CD4-positive, alpha-beta T cell treated with Interleukin-1 beta for 1 hour (primary cell): ENCODE measurements at places on chromosomes 5 and 9.
A peak's percentile ranks its signal among the peaks of the same experiment; 100 is the strongest.

DNA sequence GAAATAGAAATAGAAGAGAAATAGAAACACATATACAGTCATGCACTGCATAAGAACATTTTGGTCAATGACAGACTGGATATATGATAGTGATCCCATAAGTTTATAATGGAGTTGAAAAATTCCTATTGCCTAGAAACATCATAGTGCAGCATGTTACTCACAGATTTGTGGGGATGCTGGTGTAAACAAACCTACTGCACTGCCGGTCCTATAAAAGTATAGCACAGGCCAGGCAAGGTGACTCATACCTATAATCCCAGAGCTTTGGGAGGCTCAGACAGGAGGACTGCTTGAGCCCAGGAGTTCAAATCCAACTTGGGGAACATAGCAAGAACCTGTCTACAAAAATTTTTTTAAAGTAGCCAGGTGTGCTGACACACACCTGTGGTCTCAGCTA lies 240.6 kb upstream of the MAP3K1 start:
- no peak for DNase-seq

GRCh38 chr5:14357851-14358250 lies 214.7 kb downstream of the TRIO start:
- DNase-seq = no peak

DNA sequence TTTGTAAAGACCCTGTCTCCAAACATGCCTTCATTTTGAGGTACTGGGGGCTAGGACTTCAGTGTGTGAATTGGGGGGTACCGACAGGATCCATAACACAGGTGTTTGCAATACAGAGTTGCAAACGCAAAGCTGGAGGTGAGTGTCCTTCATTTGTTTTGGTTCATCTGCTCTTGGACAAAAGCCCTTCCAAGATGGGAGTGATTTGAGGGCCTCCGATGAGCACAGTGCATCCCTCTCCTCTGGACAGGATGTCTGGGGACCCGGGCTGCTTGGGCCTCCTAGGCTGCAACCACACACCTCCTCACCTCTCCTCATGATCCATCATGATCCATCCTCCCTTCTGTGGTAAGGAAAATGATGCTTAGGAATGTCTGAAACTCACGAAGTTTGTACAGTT lies 23.8 kb downstream of the FGD3 start:
- DNase-seq = no peak

- peak; percentile 49 for DNase-seq
Observed at GRCh38 chr5:111225926-111226325, 1.7 kb downstream of the CAMK4 start.

DNA sequence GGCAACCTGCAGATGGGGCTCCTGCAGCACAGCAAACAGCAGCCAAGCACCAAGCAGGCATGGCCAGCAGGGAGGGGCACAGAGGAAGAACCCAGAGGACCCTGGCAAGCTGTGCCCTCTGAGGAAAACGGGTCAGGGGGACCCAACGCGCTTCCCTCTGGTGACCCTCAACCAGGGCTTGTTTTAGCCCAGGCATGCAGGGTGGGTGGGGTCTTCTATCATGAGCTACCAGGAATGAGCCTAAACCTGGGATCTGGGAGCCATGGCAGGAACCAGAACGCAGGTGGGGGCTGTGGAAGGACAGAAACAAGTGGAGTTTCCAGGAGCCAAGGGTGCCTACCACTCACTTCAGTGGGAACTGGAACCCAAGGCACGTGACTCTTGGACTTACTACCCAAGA lies 20.9 kb downstream of the IPPK start:
- DNase-seq = no peak

DNA sequence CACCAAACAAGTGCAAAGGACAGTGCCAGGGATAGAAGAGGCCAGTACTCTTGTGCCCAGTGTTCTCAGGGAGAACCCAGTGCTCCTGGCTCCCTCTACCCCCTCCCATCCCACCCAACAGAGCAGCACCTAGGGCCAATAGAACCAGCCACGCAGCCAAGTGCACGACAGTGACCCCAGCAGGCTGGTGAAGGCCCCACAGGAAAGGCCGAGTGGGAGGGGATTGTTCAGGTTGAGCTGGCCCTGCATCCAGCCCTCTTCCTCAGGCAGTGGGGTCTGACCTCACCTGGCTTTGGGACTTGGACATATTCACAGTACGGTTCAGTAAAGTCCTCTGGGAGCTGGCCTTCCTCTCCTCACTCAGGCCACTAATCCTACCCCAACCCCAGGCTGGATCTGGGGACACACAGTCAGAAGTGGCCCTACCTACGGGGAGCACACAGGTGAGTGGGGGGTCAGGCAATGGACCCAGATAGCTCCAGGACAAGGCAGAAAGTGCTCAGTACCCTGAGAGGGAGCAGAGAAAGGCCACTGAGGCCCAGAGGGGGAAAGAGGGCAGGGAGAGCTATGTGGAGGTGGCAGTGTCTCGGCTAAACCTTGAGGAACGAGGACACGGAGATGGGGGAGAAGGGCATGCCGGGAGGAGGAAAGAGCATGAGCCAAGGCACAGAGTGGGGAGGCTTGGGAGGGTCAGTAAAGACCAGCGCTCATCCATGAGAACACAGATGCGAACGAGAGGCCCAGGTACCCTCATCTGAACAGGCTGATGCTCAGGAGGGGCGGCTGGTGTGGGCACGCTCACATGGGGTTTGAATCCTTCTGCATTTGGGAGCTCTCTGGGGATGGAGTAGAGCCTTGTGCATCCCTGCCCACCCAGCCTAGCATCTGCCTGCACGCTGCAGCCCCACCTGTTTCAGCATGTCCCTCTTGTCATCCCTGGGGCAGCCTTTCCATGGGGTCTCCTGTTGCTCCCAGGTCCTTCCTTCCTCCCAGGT lies 25.6 kb downstream of the POLR1E start:
- DNase-seq = no peak

GRCh38 chr5:117942861-117943519 lies 1045.4 kb downstream of the DTWD2 start:
- no peak for DNase-seq

DNA sequence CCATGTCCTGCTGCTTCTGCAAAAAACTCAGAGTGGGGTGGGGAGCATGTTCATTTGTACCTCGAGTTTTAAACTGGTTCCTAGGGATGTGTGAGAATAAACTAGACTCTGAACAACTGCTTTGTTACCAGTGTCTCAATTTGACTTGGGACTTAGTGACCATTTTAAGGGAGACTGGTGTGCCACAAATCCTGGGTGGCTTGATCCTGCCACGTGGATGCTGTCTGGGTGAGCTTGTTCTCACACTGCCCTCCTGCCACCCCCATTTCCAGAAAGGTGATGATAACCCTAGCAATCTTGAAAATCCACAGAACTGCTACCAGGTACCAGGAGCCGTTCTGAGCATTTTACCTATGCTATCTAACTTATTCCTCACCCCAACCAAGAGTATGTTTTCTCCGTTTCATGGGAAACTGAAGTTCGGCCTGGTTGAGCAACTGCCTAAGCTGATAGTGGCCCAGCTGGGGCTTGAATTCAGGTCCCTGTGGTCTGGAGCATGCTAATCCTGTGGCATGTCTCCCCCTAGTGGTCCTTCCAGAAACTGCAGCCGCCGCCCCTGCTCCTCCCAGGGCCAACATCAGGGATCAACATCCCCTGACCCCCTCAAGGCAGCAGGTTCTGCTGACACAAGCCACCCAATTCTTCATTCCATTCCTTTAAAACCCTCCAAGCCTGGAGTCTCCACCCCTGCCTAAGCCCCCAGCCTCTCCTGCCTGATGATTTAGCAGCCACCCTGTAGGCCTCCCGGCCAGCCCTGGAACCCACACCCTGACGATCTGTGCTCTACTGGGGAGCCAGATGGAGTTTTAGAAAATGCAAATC lies 2.8 kb downstream of the IL3 start:
- DNase-seq = peak; percentile 77

GRCh38 chr5:148910686-148911361 lies 84.4 kb downstream of the ADRB2 start:
- DNase-seq = no peak

DNA sequence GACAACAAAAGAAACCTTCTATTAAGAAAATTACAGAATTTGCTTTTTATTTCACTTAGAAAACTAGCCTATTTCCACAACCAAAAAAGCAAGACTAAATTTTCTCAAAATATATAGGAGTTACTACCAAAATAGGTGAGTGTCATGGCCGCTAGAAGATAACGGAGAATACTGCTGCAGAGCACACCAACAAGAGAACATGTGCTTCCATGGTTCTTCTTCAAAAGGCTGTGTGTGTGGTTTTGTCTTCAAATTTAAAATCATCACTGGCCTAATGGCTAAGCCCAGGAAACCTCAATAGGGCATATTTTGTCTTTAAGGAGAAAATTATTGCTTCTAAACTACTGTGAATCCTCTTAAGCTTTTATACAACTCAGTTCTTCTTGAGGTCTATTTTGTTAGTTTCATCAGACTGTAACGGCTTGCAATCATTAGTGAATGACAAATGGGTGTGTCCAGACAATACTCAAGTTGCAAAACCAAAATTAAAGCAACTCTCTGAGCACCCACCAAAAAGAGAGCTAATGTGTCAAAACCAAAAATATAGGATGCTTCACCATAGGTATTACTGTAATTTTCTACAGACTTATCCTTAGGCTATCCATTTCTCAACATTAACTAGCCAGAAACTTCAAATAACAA lies 3.3 kb downstream of the SETX start:
- DNase-seq = no peak

DNA sequence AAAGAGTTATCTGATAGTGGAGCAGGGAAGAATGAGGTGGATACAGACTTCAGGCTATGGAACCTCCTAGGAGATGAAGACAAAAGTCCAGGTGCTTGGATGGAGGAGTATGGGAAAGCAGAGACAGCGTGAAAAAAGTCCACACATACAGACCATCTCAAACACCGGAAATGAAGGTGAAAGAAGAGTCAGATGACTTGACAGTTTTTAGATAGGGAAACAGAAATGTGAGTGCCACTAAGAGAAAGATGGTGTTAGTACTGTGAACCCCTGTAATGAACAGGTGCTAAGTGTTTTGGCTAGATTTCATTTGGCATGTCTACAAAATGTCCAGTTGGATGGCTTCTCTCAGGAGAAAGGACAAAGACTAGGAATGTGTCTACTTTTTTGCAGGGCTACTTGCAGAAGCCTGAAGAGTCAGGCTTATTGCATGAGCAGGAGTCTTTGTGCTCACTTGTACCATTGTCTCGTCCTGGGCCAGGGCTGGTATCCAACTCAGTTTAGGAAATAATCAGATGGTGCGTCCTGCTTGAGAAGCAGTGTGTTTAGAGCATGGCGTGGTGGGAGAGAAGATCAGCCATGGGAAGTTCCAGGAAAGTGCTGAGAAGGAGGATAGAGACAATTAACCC lies 90.6 kb upstream of the STARD4 start:
- no peak for DNase-seq

- DNase-seq = no peak
Observed at GRCh38 chr5:143707806-143708205, 104.2 kb upstream of the HMHB1 start.

- DNase-seq = no peak
Observed at GRCh38 chr9:5577225-5577624, 51.7 kb upstream of the RIC1 start.

DNA sequence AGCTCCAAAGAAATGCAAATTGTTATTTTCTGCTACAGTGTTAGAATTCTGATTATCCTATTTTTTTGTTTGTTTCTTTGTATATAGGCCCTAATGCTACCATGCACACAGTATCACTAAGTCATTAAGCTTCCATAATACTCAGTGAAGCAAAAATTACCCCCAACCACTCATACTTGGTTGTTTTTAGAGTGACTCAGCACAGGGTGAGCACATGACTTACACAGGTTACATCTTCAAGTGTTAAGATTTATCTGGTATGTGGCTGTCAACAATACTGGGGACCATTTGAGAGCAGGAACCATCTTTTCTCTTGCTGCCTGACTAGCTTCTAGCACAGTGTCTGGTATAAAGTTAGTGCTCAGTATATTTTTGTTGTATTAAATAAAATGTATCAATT lies 255.8 kb upstream of the SLC24A2 start:
- no peak for DNase-seq

GRCh38 chr9:134373269-134373668 lies 47.0 kb downstream of the RXRA start:
- DNase-seq = peak; percentile 22

DNA sequence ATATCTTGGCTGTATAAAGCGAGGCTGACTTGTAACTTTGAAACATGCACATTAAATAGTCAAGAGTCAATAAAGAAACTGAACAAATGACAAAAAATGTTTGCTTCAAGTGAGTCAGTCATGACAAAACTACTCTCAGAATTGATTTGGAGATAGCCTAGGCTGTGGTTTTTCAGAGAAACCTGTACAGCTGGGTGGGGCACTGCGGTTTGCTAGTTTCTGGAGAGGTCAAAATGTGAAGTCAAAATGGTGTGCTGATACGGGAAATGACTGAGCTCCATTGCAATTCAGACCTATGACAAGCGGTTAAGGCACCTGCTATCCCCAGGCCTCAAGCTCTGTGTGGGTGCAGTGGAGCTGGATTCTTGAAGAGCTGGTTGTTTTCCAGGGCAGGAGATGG lies 10.3 kb upstream of the CD180 start:
- DNase-seq = peak; percentile 88

DNA sequence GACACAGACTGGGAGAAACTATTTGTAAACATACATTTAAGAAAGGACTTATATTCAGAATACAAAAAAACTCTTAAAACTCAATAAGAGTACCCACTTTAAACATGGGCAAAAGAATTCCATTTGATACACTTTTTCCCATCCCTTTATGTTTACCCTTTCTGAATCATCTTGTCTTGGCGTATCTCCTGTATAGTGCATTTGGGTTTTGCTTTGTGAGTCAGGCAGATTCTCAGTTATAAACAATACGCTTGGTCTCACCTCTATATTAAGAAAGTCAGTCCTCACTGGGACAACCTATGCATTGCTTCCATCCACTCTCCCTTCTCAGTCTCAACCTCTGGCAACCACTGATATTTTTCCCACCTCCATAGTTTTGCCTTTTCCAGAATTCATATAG lies 27.3 kb upstream of the ADAMTS6 start:
- DNase-seq = no peak
